ENCODE measurements at places on chromosomes 13 and 19.
A peak's percentile ranks its signal among the peaks of the same experiment; 100 is the strongest.

DNA sequence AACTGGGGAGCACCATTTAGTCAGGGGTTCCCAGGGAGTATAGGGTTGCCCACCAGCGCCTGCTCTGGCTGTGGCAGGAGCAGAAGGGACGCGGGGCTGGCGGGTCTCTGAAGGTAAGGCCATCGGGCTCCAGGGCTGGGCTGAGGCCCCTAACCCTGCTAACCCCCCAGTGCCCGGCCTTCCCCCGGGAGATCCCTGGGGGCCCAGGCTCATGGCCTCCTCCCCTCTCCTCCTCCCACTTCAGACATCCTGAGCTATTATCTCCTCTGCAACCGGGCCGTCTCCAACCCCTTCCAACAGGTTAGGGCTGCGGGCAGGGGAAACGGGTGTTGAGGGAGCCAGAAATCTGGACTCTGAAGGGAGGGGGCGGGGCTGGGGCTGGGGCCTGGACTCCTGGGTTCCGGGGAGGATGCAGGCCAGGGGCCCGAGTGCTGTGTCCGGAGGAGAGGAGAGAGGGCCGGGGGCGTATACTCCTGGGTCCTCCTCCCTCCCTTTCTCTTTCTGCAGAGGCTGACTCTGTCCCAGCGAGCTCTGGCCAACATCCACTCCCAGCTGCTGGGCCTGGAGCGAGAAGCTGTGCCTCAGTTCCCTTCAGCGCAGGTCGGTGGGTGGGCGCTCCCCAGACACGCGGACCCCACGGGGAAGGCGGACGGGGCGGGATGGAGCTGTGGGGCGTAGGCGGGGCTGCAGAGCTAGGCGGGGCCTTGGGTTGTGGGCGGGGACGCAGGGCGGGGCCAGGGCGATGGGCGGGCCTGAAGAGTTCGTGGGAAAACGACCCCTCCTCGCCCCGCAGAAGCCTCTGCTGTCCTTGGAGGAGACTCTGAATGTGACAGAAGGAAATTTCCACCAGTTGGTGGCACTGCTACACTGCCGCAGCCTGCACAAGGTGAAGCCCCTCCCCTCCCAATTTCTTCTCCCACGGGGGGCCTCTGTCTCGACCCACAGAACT lies 15.3 kb downstream of the TTYH1 start:
- DNase-seq, result no peak

DNA sequence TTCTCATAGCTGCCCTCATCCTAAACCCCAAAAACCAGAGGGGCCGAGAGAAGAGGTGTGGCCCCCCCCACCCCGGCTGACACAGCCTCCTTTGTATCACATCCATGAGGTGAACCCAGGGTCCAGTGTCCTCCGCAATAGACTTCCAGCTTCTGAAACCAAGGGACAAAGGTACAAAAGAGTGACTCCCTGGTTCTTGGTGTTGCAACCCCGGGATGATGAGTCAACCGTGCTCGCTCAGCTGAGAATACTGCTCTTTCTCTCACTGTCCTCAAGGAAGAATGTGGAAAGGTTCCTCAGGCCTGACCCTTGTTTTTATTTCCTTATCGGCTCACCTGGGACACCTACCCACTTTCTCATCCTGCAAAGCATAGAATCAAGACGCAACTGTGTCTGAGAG lies 5.5 kb downstream of the SLC15A1 start:
- no peak for DNase-seq

- no peak for DNase-seq
Measured at GRCh38 chr19:6220385-6221191, 59.2 kb downstream of the MLLT1 start.

DNA sequence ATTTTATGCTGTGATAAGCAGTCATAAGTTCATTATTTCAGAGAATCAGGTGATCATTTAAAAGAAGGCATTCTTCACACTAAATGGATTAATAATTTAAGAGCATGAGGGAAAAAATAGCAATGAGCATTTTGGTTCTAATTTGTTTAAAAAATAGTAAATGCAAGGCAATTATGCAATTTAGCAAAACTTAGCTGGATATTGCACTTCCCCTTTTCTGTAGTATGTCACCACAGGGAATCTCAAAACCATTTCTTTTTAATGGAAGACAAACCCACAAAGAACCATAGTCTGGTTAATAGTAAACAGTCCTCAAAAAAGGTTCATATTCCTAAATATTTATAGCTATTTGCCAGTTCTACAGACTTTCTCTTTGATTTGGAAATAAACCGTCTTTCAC lies 30.2 kb downstream of the COG6 start:
- no peak for DNase-seq

DNA sequence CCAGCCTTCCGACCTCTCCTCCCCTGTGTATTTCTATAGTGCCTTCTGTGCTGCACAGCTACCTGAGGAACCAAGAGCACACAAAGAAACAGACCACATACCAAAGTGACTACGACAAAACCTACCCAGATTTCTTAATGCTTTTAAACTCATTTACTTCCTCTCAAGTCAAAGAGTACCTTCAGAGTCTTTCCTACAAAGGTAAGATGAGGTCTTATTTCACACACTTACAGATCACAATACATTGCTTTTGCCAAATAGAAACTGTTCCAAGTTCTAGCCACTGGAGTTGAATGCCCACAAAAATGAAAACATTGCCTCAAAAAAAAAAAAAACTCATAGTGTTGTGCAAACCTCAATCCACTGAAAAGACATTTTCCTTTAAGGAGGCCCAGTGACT lies 36.4 kb downstream of the TEX26 start:
- DNase-seq, result no peak

DNA sequence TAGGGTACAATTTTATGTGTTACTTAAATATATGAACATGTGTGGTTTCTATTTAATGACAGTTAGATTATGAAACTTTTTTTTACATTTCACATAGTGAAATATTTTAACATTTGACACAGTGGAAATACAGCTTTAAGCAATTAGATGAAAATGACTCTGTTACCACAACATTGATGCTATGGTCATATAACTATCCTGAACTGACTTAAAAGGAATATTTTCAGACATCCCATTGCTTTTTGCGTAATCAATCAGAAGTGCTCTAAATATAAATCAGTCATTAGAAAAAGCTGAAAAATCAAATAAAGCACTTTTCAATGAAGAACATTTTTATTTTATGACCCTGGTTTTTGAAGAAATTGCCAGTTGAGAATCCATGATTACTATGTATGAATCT lies 80.3 kb downstream of the UFM1 start:
- no peak for DNase-seq

- no peak for DNase-seq
Measured at GRCh38 chr19:13902993-13903555, 2.8 kb downstream of the BRME1 start.

DNA sequence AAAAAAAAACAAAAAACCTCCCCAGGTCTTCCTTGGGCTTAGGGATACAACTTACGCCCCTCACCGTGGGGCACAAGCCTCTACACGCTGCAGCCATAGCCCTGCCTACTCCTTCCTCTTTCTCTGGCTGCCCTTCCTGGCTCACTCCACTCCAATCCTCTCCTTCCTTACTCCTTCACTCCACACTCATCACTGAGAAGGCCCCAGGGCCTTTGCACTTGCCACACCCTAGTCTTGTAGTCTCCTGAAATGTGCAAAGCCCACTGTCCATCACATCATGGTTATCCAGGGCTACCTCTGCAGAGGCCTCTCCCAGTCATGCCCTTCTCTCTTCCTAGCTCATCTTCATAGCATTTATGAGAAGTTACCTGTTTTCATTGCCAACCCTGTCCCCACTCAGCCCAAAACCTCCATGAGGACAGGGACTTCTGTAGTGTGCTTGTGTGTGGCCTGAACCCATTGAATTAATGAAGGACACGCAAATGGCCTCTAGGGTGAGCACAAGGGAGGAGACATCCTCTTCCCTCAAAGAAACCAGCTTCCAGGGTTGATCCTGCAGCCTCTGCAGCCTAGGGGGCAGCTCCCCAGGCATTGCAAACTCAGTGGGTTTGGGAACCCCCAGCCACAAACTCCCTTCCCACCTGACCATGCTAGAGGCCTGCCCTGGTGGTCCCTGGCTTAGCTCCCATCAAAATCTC lies 7.9 kb upstream of the HSH2D start:
- DNase-seq, result no peak

DNA sequence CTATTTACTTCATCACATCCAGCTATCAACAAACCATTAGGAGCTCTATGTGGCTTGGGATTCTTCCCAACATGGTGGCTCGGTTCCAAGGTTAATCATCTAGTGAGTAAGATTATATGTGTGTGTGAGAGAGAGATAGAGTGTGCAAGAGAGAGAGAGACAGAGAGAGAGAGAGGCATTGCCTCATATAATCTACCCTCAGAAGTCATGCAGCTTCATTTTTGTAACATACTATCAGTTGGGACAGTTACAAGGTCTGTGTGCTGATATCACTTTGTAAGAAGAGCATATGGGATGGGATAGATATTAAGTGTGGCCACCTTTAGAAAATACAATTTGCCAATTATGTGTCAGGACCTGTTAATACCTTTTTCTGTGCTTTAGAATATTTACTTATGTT lies 104.1 kb downstream of the NDFIP2 start:
- DNase-seq, result no peak

DNA sequence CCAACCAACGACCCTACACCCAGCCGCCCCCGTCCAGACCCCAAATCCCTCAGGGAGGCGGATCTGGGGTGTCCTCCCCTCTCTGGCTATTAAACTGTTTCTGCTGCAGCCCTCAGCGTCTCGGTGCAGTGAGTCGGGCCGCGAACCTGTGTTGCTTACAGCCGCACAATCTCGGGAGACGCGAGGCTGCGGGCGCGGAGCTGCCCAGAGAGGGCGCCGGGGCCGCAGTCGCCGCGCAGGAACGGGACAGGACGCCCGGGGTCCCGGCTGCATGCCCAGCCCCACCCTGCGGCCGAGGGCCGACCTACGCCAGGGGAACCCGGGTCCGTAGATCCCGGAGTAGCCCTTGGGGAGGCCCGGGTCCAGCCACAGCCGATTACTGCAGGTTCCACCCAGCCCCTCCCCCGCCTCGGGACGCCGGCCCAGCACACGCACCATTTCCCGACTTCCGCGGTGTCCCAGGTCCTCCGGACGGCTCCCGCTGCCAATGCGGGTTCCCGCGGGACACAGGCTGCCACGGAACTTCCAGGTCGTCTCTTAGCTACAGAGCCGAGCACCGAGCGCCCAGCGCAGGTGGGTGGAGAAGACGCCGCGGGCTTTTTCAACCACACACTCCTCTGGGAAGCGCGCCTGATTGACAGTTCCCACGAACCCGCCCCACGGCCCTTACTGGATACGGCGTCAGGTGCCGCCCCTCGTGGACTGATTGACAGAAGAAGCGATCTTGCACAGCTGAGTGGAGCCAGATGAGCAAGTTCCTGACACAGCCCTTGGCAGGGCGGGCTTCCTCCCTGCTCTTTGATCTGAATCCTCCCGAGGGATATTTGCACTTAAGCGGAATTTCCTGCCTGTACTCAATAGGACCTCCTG lies at the start of gene ZNF799:
TSS of gene ZNF799 (minus strand) at position 639 of the 870 bp plus-strand sequence. CDS start at position 438, 201 bp downstream.
- peak; percentile 93 for DNase-seq

GRCh38 chr13:113229791-113230190 lies 20.4 kb downstream of the CUL4A start:
- no peak for DNase-seq

DNA sequence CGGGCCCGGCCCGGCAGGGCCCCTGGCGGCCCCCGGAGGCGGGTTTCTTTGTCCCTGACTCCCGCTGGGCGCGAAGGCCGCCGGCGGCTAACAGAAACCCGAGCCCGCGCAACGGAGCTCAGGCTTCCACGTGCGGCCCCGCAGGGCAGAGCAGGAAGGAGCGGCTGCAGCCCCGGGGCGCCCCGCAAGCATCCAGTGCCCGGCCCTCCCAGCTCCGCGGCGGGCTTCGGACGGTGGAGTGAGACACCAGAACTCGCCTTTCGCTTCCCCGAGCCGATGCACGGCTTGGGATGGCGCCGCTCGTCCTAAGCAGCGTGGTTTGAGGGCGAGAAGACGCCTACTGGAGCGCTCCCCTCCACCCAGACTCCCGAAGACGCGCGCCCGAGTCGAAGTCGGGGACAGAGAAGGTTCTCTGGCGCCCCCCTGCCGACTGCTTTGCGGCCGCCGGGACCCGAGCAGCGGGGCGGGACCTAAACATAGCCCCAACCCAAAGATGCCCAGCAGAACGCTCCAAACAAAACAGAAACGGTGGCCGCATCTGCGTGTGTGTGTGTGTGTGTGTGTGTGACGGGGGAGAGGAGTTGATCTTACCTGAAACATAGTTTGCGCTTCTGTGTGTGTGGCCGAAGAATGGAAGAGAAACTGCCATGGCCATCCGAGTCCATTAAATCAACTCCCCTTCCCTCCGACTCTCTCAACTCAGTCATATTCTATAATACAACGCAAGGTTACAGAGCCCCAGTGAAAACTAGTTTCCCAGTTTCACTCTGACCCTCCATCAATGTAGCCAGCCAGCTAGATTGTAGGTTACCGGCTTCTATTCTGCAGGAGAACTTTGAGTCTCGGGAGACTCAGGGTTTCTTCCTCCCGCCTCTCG lies 629 bp upstream of the FGF9 start:
- peak; percentile 61 for DNase-seq

- no peak for DNase-seq
Measured at GRCh38 chr13:110993788-110994187, 78.9 kb upstream of the ANKRD10 start.

DNA sequence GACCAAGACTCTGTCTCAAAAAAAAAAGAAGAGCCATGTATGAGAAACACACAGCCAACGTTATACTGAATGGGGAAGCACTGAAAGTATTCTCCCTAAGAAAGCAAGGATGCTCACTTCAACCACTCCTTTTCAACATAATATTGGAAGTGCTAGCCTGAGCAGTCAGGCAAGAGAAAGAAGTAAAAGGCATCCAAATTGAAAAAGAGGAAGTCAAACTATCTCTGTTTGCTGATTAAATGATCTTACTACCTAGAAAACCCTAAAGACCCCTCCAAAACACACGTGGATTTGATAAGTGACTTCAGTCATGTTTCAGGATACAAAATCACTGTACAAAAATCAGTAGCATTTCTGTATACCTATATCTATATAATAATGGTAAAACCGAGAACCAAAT lies 16.2 kb downstream of the WBP4 start:
- no peak for DNase-seq

DNA sequence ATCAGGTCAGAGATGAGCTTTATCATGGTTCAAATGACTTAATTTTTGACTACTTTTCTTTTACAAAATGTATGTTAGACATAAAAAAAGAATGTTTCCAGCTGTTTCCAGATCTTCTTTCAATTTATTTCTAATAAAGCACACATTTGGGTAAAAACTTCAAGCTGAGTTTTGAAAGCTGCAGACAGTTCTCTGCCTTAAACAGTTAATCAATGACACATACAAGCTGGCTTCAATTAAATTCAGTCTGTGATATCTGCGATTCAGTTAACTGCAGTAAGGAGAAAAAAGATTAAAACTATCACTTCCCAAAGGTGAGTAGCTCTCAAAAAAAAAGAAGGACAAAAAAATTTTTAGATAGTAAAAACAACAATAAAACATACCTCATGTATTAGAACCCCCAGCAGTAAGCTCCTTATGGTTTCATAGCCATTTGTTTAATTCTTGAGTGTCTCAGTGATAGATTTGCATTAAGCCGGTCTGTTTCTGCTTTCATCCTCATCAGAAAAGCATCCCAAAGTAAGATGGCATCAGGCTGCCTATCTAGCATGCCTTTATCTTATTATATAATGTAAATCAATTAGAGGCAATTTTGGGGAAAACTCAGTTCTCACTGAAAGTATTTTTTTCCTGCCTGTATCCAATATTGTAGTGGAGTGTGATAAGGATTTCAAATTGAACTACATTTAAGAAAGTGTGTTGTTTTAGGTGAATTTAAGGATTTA lies 81.8 kb upstream of the STARD13 start:
- DNase-seq, result no peak

Measured in NCI-H2081 (cell line).